ENCODE measurements at places on chromosomes 4 and X.

DNA sequence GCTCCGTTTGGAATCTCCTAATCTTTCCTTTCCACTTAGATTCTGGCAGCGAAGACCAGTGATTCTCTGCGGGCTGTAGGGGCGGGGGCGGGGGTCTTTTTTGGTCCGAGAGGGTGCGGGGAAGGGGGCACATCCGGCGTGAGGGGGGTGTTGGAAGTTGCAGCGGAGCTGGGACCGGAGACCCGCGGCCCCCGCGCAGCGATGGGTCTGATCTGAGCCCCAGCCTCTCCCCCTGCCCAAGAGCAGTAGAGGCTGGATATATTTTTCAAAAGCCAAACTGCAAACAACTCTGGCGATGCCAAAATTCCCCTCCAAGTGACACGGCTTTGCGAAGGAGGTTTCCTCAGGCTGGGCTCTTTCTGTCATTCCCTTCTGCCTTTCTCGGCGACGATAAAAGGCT lies 355 bp downstream of the GRID2 start:
- DNase-seq: no peak

- DNase-seq: peak; percentile 3
Observed at GRCh38 chrX:40871385-40872082, 136.2 kb upstream of the MED14 start.

GRCh38 chr4:153573881-153574802 lies 108.0 kb downstream of the TMEM131L start:
- DNase-seq: peak; percentile 6

GRCh38 chrX:141904262-141904661 lies 568 bp downstream of the MAGEC1 start:
- DNase-seq: no peak

GRCh38 chrX:7133050-7133440 lies 14.5 kb upstream of the STS start:
- DNase-seq: no peak

DNA sequence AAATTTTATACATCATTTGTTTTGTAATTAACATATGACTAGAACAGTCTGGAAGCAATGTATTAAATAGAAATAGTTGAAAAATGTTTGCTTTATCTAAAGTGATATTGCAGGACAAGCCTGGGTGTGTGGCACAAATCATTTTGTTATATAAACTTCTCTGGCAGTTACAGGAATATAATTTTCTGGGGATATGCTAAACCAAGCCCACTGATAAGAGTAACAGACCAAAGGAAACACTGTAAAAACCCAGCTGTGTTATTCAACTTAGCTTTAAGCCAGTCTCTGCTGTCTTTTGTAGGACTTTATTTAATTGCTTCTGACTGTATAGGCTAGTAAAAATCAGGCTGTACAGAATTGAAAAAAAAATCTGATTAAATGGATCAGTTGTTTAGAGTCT lies 156.2 kb downstream of the NR3C2 start:
- no peak for DNase-seq

- no peak for DNase-seq
Observed at GRCh38 chrX:19122641-19123009, 357 bp upstream of the ADGRG2 start.

- no peak for DNase-seq
Observed at GRCh38 chr4:62683799-62684566, 1483.9 kb downstream of the ADGRL3 start.

DNA sequence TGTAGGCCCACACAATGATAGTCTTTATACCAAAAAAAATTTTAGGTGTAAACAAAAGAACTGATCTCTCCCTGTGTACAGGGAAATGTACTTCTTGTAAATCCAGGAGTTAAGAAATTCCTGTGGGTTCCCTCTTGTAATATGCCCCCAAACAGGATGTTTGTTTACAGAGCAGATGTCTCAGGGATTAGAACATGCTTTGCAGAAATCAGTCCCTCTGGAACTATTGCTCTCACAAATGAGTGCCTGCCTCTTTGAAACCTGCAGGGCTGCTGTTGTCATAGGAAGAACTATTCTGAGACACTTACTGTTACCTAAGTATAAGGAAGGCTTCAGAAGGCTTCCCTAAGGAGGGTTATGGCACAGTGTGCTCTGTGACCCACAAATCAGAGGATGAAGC lies 35.6 kb downstream of the PAK3 start:
- no peak for DNase-seq

- DNase-seq: no peak
Observed at GRCh38 chr4:64516176-64516575, 106.9 kb upstream of the TECRL start.

- DNase-seq: no peak
Observed at GRCh38 chr4:27003642-27004113, 143.0 kb downstream of the STIM2 start.

- no peak for DNase-seq
Observed at GRCh38 chr4:97104006-97104405, 1039.3 kb downstream of the STPG2 start.

DNA sequence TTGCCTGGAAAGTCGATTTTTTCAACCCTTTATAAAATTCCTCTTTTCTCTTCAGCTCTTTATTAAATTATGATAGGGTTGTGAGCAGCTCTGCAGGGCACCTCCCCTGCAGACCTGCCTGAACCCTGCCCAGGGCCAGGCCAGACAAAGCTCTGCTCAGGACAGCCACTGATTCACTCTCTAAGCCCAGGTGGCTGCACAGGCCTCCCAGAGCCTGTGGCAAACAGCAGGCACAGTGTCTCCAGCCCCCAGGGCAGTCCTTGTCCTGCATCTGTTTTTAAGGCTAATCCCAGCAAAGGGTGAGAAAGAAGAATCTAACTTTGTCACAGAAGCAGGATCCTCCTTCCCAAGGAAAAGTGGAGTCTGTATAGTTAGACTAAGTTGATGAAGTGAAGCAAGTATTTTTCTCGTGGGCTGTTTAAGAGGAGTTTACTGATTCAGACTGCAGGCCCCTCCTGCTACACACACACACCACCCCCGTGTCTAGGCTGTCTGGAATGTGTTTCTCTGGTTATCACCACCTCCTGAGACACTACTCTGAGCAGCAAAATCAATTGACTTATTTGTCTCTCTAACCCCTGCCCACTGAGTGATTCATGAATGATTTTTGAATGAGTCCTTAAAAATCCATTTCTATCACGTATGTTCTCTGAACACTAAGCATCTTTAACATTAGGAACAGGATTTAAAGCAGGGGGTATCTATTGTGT lies 101.7 kb downstream of the CHIC2 start:
- DNase-seq: peak; percentile 11

DNA sequence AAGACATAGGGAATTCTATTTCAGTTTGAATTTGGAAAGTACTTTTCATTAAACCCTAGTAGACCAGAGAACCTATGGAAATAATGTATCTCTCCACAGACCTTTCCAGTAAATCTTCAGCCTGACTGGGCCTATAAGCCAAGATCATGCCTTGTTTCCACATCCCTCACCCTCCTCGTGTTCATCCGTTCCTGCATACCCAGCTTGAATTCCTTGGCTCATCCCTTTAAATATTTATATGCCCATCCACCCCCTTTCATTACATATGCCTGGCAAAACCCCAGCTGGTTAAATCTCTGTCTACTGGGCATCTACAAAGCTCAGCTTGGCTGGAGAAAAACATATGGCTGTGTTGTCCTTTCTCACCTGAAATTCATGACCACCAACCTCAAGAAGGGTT lies 32.4 kb downstream of the SLC2A9 start:
- no peak for DNase-seq

GRCh38 chr4:112403101-112403945 lies 106.2 kb downstream of the ALPK1 start:
- DNase-seq: no peak

DNA sequence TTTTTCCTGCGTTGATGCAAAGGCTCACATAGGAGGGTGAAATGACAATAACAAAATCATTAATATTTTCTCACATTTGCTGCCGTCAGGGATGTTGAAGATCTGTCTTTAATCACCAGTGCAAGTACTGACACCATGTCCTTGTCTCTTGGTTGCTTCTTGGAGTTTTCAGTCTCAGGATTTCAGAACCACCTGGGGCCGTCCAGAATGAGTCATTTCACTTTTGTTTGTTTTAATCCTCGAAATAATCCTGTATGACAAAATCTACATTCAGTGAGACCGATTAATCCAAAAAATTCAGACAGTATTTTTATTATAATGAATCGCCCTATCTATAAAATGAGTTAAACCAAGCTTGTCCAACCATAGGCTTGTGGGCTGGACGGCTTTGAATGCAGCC lies 47.2 kb downstream of the NEIL3 start:
- no peak for DNase-seq

DNA sequence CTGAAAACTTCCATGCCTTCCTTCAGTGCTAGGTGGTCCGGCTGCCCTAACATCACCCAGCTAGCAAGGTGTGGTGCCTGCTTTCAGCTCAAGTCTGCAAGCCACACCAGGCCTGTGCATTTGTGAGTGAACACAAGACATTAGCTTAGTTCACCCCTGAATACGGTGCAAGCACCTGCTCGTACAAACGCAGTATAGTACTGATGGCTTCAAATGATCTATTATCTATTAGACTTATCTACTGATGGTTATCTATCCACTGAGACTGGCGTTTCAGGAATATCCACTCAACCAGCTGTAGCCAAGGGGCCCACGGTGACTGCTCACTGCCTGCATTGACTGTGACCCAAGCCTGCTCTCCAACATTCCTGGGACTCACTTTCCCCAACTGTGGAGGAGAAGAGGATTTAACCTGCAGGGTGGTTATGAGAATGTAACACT lies 155.9 kb downstream of the SHOX start:
- no peak for DNase-seq

DNA sequence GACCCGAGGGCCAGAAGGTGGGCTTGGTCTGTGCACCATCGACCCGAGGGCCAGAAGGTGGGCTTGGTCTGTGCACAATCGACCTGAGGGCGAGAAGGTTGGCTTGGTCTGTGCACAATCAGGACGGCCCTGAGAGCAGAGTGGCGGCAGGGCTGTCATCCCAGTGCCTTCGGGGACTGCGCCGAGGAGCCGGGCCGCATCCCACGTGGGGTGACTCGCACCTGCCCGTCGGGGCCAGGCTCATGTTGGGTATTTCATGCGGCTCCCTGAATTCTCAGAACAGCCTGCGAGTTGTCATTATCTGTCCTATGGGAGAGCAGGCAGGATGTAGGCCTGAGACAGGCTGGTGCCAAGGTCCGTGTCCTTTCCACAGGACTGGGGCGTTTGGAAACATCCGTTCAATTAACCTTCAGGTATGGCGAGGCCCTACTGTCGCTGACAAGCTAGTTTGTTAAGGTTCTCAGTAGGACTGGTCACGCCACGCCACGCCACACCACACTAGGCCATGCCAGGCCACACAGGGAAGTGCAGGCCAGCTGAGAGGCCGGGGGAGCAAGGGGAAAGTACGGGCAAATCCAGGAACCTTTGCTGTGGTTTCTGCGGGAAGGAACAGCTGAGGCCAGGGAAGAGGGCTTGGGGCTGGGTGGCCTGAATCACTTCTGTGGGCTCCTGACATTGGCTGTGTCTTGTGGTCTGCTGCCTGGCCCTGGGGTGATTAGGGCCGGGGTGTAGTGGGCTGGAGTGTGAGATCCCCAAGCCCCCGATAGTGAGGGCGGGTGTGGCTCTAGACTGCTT lies 182.9 kb downstream of the AFAP1 start:
- DNase-seq: no peak

- DNase-seq: no peak
Observed at GRCh38 chrX:23855569-23855968, 52.2 kb downstream of the APOO start.

DNA sequence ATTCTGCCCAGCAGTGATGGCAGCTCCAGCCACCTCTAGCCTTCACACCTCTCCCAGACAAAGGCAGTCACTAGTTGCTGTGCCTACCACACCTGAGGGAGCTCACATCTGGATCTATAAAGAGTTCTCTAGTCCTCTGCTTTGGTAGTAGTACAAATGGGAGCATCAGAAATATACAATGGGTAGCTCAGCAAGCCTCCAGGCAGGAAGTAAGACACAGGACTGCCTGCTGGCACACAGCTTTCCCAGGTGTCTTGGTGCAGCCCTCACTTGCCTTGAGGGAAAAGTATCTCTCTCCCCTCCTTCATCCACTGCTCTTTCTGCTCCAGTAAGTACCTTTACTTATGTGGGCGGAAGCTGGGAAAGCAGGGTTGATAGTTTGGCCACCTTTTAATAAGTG lies 212.9 kb upstream of the SLC7A11 start:
- no peak for DNase-seq

GRCh38 chr4:121154103-121154515 lies 10.0 kb downstream of the TNIP3 start:
- no peak for DNase-seq

DNA sequence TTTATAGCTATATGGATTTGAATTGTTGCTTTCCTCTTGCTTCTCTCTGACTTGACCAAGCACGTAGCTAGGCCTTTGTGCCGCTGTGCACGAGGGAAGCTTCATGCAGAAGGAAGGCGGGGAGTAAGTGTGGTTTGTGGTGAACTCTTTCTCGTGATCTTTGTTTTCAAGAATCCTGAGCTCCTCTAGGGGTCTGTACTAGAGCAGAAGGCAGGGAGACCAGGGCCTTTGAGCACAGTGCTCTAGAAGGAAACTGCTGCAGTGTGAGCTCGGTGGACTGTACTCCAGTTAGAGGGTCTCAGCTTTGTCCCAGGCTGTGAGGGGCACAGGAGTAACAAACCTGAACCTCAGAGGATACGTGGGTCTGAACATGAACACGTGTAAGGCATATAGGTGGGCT lies 49.0 kb downstream of the AGA start:
- DNase-seq: no peak

- DNase-seq: no peak
Observed at GRCh38 chr4:40553995-40554394, 75.7 kb downstream of the RBM47 start.

DNA sequence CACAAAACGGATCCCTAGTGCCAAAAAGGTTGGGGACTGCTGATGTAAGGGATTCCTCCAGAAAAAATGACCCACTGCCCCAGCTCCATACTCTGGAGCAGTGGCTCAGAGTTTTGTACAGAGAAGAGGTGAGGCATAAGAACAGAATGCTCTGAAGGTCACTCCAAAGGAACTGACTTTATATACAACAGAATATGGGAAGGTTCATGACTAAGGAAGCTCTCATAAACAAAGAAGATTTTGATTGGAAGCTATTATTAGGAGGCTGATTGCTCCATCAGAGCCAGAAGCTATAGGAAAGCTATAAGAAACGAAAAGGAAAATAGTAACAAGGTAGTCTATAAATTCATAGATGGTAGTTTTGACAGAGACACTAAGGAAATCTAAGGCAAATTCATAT lies 203.1 kb downstream of the SLC7A11 start:
- no peak for DNase-seq

GRCh38 chrX:19849464-19850080 lies 37.8 kb downstream of the SH3KBP1 start:
- DNase-seq: no peak
